ENCODE measurements at places on chromosomes 3 and 15. TPM values are rescaled to one million over a fixed set of nuclear protein-coding genes. Genes with fewer than 3 reads are reported as not detected.

The SPSB4 gene
- 8.2 TPM for total RNA-seq

The CAND2 gene
- total RNA-seq: 15.0 TPM

The RAMAC gene
- total RNA-seq: 40.8 TPM

GRCh38 chr3:127630811-127631714 lies 2.1 kb downstream of the PODXL2 start:
- no peak overlapping the region for H3K4me3 ChIP-seq
- no peaks in the 10 kb centered on the region for H3K36me3 ChIP-seq
- no peak overlapping the region for H3K27ac ChIP-seq
- no peak for DNase-seq

The LPCAT4 gene
- 50.1 TPM for total RNA-seq

- H3K4me1 ChIP-seq: no peaks in the 10 kb centered on the region
- no peak for DNase-seq
- no peaks in the 10 kb centered on the region for H3K27me3 ChIP-seq
- no peak overlapping the region for H3K27ac ChIP-seq
These were observed 210.4 kb downstream of the ERC2 start for GRCh38 chr3:56257826-56258225.

DNA sequence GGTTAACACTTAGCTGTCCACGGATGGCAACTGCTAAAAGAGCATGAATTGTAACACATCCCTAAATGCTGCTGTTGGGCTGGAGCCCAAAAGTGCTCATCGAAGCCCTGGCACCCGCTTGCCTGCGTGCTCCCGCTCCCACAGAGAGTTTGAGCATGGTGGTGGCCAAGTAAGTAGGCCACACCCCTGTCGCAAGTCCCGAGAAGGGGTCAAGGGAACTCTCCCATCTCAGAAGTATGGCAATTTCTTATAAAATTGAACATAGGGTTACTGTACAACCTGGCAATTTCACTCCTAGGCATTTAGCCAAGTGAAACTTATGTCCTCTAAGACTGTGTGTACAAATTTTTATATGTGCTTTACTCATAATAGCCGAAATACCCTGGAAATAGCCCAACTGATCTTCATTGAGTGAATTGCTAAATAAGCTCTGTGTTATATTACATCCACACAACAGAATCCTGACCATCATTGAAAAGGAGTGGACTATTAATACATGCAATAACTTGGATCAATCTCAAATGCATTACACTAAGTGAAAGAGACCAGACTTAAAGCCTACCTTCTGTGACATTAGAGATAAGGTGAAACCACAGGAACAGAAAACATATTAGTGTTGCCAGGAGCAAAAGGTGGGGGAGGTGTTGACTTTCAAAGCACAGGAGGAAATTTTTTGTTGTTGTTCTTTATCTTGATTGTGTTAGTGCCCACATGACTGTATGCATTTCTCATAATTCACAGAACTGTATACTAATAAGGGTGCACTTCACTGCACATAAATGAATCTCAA lies 1.5 kb upstream of the GCSAM start:
- no peaks in the 10 kb centered on the region for H3K36me3 ChIP-seq
- no peaks in the 10 kb centered on the region for H3K27me3 ChIP-seq
- no peak overlapping the region for H3K4me3 ChIP-seq
- no peak for DNase-seq
- peaks cover 5% of the 10 kb centered on the region for H3K4me1 ChIP-seq

The OR5H14 gene
- total RNA-seq: not detected

DNA sequence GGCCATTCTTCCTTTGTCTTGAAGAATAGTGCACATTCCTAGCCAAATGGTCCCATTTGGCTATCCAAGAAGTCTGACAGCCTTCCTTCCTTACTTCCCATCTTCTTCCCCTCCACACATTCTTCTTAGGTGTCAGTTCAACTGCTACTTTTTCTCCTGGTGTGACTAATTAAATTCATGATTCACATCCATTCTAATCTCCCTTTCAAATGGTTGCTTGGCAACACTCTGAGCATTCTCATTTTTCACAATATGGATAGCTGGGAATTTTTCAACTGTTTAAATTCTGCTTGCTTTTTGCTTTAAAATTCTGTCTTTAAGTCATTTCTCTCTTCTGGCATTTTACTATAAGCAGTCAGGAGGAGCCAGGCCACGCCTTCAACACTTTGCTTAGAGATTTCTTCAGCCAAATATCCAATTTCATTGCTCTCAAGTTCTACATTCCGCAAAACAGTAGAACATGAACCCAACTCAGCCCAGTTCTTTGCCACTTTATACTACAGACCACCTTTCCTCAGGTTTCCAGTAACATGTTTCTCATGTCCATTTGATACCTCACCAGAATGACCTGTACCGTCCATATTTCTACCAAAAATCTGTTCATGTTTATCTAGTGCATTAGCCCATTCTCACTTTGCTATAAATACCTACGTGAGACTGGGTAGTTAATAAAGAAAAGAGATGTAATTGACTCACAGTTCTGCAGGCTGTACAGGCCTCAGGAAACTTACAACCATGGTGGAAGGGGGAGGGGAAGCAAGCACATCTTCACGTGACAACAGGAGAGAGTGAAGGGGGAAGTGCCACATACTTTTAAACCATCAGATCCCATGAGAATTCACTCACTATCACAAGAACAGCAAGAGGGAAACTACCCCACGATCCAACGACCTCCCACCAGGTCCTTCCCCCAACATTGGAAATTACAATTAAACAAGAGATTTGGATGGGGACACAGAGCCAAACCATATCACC lies 31.9 kb upstream of the MCF2L2 start:
- no peak for DNase-seq
- H3K27me3 ChIP-seq: no peaks in the 10 kb centered on the region
- H3K4me1 ChIP-seq: no peaks in the 10 kb centered on the region
- H3K36me3 ChIP-seq: peaks cover 8% of the 10 kb centered on the region
- no peak overlapping the region for H3K4me3 ChIP-seq

DNA sequence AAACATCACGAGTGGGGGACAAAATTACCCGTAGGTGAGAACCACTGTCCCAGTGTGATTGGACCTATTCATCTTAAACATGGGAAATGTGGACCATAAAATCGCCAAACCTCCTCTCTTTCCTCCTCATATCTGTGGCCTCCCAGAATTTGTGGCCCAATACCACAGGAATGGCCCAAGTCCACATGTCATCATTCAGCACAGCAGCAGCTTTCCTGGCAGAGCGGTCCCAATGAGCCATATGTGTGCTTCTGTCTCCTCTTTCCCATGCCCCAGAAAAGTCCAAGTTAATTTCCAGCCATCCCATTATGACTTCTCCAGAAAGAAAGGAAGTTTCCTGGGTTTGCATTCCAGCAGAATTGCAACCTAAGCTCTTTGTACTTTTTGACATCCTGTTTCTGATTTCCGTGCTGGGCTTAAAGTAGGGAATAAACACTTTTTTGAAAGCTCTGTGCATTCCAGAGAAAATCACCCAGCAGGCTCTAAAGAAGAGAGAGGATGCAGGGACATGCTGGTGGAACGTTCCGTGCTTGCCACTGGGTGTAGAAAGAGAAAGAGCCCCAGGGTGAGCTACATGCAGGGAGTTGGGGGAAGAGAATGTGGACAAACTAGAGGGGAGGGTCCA lies 259.4 kb upstream of the PROK2 start:
- no peaks in the 10 kb centered on the region for H3K27me3 ChIP-seq
- H3K27ac ChIP-seq: no peak overlapping the region
- H3K4me3 ChIP-seq: no peak overlapping the region
- H3K4me1 ChIP-seq: peaks cover 3% of the 10 kb centered on the region
- DNase-seq: no peak

DNA sequence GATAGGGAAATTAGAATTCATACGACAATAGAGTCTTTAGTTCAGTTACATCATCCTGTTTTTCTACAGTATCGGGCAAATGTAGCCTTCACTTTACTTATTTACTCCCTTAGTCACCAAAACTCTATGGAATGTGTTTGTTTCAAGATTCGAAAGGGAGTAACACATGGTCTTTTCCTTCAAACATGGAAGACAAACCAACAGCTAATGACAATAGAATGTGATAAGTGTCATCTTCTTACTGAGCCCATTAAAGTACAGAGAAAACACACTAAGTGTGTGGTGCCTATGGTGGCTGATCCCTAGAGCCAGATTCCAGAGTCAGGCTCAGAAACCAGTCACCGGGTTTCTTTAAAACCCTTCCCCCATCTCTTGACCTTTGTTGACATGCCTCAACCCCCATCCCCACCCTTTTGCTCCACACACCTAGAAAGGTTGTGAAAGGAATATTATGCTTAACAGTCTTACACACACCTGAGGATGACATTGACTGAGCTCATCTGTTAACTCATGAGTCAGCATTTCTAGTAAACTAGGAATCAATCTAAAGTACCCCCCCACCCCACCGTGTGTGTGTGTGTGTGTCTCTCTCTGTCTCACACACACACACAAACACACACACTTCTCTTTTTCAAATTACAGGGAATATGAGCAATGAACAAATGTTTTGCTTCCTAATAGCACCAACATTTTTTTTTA lies 549.6 kb upstream of the CCDC54 start:
- no peaks in the 10 kb centered on the region for H3K36me3 ChIP-seq
- no peak overlapping the region for H3K4me3 ChIP-seq
- H3K27ac ChIP-seq: no peak overlapping the region
- peaks cover 16% of the 10 kb centered on the region for H3K4me1 ChIP-seq

DNA sequence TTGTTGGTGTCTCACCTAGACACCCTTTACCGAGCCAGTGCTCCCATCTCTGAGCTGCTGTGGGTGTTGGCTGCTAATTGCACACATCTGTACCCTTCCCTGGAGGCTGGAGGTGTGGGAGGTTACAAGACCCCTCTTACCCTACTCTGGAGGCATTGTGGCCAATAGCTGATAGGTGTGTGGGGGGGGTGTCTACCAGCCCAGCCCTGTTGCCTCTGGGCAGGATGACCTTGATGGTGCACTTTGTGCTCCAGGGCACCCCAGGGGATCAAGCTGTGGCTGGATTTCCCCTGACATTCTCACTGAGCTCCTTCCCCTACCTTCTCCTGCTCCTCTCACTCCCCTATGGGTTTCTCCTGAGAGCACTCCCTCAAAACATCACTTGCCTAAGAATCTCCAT lies 104.7 kb upstream of the ADPGK start:
- H3K4me1 ChIP-seq: no peaks in the 10 kb centered on the region
- H3K36me3 ChIP-seq: no peaks in the 10 kb centered on the region
- no peak overlapping the region for H3K27ac ChIP-seq
- no peaks in the 10 kb centered on the region for H3K27me3 ChIP-seq

- H3K27me3 ChIP-seq: no peaks in the 10 kb centered on the region
- H3K36me3 ChIP-seq: no peaks in the 10 kb centered on the region
- H3K4me1 ChIP-seq: no peaks in the 10 kb centered on the region
- DNase-seq: no peak
These were observed 157.9 kb downstream of the CHSY1 start for GRCh38 chr15:101093958-101094357.

The DRD3 gene
- total RNA-seq: not detected

All from endodermal cell (in vitro differentiated cells).